ENCODE measurements at places on chromosomes 6 and 20. TPM values are rescaled to one million over a fixed set of nuclear protein-coding genes. Genes with fewer than 3 reads are reported as not detected.

The OR2B2 gene
- not detected for polyA plus RNA-seq

The LGSN gene
- polyA plus RNA-seq, result not detected

The CRISP2 gene
- not detected for polyA plus RNA-seq

The SLC17A2 gene
- polyA plus RNA-seq, result not detected

The IP6K3 gene
- 0.52 TPM for polyA plus RNA-seq

DNA sequence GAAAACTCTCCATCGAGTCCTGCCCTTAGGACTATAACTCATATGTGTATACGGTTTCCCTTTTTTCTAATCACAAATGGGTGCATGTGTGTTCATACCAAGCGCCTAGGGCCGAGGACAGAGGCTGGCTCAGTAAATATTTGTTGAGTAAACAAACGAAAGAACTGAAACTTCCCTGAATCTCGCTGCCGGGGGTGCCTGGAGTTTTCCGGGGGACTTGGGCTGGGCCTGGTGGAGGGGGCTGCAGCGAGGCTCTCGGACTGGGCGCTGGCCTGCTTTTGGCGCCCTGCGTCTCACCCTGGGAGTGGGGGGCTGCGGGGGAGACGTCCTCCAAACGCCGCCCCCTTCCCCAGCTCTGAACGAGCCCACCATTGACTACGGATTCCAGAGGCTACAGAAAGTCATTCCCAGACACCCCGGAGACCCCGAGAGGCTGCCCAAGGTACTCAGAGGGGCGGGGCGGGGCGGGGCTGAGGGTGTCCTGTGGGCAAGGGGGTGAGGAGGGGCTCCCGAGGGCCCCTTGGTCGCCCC lies 49.0 kb downstream of the CPXM1 start:
- no peak for DNase-seq

DNA sequence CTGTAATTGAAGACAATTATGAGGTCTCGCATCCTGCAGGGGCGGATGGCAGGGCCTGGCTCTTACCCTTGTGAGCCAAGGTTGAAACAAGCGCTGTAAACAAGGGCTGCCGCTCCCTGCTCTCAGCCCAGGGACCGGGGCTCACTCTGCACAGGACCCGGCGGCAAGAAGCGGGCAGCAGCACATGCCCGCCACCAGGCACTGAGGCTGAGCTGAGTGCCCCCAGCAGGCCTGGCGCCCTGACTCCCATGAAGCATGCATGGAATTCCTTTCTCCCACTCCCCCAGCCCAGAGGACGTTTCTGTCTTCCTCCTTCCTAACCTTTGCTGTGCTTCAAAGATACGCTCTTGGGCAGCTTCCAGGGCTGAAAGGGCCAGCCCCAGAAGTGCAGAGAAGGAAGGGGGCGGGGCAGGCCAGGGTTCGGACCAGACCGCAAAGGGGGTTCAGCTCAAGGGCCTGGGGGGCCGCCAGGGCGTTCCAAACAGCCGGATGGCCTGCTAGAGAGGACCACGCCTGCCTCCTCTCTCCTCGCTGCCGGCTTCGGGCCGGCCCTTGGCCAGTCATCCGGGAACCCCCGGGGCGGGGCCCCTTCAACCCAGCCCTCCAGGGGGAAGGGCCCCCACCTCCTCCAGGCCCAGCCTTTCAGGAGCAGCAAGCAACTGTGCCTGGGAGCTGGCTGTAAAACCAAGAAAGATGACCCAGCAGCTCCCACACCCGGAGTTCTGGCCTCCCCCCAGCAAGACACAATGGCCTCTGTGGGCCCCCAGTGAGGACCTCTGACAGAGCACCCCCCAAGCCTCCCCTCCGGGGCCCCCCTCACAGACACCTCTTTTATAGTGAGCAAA lies 109.9 kb downstream of the NOL4L start:
- DNase-seq, result peak; percentile 91

DNA sequence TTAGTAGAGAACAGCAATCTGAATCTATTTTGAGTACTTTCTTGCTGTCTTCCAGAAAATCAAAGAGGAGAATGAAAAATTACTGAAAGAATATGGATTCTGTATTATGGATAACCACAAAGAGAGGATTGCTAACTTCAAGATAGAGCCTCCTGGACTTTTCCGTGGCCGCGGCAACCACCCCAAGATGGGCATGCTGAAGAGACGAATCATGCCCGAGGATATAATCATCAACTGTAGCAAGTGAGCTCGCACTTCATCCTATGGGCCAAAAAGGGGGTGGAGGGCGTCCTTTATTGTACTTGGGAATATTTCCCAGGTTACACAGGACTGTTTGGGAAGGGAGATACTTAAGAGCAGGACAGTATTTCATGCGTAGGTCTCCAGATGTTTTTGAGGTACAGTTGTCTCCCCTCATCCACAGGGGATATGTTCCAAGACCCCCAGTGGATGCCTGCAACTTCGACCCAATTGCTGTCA lies 37.3 kb upstream of the PLCG1 start:
- peak; percentile 62 for DNase-seq

GRCh38 chr20:7426890-7427496 lies 513.3 kb downstream of the HAO1 start:
- DNase-seq, result no peak

GRCh38 chr6:169142538-169142844 lies 111.2 kb downstream of the THBS2 start:
- DNase-seq, result no peak

GRCh38 chr6:115668781-115669180 lies 391.9 kb downstream of the FRK start:
- no peak for DNase-seq

- no peak for DNase-seq
Observed at GRCh38 chr6:169935861-169936260, 184.4 kb downstream of the ERMARD start.

DNA sequence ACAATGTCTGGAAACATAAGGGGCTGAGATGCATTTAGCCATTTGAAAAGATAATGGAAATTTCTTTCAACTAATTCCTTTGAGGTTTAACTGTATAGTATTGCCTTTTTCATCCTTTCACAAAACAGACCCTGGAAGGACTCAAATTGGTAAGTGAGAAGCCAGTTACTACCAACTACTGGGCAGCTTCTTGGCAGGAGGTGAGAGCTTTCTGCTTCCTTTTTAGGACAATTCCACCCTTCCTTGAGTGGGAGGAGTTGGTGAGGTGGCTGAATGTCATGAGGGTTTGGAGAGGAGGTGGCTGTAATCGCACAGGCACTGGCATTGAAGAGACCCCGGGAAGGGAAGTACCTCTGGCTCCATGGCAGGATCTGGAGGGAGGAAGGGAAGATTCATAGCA lies 341.1 kb downstream of the NRN1 start:
- DNase-seq, result no peak

DNA sequence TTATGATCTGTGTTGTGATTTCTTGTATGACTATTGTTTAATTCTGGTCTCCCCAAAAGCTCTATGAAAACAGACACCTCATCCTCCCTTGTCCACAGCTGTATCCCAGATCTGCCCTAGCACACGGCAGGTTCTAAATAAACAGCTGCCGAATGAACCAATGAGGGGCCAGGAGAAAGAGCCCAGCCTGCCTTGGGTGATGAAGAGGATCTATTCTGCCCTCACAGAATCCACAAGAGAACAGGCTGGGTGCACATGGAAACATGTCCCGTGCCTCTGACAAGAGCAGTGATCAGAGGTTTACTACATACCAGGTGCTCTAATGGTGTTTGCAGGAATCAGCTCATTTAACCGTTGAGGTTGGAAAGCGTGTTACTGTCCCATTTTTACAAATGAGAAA lies 15.6 kb upstream of the TLDC2 start:
- DNase-seq, result peak; percentile 40

All from IMR-90 (cell line).